ENCODE measurements at places on chromosomes 6 and 20.

- DNase-seq, result no peak
These were observed 300.7 kb downstream of the TENT5A start for GRCh38 chr6:81451787-81452186.

GRCh38 chr20:37357481-37358365 lies 11.8 kb downstream of the SRC start:
- DNase-seq, result no peak

DNA sequence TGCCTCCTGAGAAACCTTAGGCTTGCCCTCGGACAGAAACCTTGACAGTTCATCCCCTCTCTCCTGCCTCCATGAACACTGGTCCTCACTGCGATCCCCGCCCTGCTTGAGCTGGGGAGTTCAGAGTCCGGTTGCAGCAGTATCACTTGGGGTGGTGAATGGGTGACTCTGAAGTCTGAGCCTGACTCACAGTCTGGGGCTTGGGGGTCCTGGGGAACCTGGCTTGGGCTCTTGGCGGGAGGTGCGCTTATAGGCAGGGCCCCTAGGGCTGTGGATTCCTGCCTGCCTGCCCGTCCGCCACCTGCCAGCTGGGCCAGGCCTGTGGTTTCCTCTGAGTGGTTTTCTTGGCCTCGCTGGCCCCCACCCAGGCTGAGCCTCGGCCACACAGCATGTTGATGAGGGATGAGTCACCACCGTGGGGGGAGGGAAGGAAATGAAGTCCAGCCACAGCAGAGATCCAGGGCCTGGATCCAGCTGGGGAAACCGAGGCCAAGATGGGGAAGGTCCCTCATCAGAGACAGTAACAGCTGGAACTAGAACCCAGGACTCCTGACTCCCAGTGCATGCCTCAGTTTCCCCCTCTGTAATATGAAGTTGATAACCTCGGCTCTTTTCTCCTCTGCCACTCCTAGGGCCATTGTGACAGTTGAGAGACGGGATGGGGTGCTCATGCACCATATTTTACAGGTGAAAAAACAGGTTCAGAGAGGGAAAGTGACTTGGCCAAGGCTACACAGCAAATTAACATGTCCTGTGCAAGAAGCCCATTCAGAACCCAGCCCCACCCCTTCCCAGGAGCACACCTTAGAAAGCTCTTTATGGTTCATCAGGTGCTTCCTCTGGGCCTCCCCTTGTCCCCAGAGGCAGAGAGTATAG lies 9.2 kb downstream of the FOXS1 start:
- DNase-seq, result no peak

GRCh38 chr6:43308101-43308989 lies at the start of gene CRIP3:
Gene CRIP3 (minus strand): TSS chr6:43308826. CDS start chr6:43308792, 34 bp downstream.
- DNase-seq, result no peak

- no peak for DNase-seq
These were observed 23.9 kb downstream of the PSMG4 start for GRCh38 chr6:3282476-3283236.

- no peak for DNase-seq
These were observed 17.1 kb upstream of the TINAG start for GRCh38 chr6:54291146-54291545.

GRCh38 chr6:154347981-154348380 lies 8.6 kb downstream of the IPCEF1 start:
- no peak for DNase-seq

DNA sequence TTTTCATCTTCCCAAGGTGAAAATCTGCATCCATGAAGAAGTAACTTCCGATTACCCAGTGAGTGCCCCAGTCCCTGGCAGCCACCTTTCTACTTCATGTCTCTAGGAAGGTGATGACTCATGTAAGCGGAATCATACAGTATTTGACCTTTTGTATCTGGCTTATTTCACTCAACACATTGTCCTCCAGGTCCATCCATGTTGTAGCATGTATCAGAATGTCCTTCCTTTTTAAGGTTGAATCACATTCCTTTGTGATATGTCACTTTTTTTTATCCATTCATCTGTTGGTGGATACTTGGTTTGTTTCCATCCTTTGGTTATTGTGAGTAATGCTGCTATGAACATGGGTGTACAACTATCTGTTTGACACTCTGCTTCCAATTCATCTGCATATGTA lies 176.3 kb upstream of the CDYL start:
- DNase-seq, result no peak

GRCh38 chr20:51562332-51563173 lies 20.0 kb upstream of the NFATC2 start:
- DNase-seq, result peak; percentile 80

DNA sequence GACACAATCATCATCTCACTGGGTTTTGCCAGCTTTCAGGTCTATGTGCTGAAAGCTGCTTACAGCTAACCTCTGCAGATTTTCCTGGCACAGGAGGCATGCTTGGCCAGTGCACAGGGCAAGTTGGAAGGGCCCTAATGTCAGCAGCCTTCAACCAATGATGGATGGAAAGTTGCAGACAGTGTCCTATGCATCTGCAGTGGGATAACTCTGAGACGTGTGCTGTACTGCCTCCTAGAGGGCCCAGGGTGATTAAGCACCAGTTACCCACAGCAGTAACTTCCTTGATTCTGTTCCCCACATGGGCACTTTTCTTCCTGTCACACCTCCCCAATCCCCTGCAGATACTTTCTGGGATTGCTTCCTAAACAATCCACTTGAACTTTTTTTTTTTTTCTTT lies 38.6 kb downstream of the OVOL2 start:
- DNase-seq, result no peak
